NCI-H510A treated with DMSO at 0.1 percent for 48 hours (cell line): ENCODE measurements at places on chromosomes 3 and 15.

GRCh38 chr3:150797155-150797554, 34.2 kb upstream of the SIAH2 start:
- no peak for DNase-seq

DNA sequence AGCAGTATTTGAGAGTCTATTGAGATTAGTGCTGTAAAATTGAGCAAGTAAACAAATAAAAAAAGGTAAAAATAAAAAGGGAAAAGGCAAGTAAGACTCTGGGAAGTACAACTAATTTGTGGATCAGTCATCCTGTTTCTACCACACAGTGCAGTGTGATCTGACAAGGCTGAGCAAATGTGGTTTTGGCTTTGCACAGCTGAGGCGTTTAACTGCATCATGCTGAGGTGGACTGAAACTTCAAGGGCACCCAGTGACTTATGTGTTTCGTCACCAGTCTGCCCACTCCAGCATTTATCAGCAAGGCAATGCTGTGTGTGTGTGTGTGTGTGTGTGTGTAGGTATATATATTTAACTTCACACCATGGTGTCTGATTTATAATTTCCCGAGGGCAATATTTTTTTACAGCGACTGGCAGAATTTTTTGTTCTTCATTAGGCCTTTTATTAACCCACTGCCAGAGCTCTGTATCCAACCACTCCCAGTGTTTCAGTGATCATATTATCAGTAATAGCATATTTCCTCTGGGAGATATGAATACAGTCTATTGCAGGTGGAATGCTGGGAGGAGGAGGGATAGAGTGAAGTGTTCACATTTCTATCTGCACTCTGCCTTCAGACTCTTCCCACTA, 131.5 kb upstream of the SATB1 start:
- no peak for DNase-seq

- DNase-seq: no peak
These were observed 33.5 kb upstream of the ACKR4 start for GRCh38 chr3:132563420-132564069.

- no peak for DNase-seq
These were observed 17.1 kb downstream of the TJP1 start for GRCh38 chr15:29805043-29805707.

DNA sequence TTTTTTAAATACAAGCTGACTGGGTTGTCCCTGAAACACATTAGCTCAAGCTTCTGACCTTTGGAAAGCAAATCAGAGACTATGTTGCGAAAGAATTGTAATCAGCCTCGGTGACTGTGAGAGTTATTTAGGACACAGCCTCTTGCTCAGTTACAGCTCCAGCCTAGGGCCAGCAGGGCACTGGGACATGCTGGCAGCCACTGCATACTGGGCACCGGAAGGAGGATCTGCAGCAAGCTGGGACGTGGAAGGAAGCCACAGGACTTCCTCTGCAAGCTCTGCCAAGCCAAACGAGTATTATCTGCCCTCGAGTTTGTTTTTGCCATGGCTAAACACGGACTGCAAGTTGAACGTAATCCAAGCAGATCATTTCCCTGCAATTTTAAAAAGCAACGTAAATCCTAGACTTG, 24.4 kb upstream of the COPG1 start:
- peak; percentile 14 for DNase-seq

DNA sequence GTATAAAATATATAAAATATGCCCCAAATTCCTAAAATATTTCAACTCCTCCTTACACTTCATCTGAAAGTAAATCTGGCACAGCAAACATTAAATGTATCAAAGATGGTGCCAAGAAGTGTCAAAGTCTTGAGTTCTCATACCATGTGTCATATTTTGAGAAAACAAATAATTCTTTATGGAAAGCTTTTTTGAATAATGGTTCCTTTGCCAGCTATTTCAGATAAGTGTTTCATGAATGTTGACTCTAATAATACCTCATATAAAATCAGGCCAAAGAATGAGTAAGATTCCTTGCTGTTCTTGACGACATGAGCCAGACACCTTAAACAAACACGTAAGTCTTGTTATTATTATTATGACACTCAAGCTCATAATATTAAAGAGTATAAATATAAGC, 30.3 kb upstream of the ZNF385D start:
- no peak for DNase-seq

GRCh38 chr3:13045241-13045903, 27.9 kb downstream of the IQSEC1 start:
- DNase-seq: no peak

DNA sequence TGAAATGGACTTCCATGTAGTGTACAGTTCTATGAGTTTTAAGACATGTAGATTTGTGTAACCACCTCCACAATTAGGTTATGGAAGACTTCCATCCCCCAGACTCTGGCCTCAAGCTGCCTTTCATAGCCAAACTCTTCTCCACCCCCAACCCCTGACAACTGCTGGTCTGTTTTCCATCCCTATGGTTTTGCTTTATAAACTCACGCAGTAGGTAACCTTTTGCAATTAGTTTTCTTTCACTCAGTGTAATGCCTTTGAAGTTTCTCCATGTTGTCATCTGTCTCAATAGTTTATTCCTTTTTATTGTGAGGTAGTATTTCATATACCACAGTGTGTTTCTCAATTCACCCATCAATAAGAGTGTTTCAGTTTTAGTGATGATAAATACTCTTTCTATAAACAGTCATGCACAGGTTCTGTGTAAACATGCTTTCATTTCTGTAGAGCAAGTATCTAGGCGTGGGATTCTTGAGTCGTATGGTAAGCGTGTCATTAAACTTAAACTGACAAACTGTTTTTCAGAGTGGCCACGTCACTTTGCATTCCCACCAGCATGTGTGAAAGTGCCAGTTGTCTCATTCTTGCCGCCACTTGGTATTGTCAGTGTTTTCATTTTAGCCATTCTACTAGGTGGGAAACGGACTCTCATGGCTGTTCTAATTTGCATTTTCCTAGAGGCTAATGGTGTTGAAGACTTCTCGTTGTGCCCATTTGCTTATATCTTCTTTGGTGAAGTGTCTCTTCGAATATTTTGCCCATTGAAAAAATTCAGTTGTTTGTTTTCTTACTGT, 47.3 kb upstream of the ALDH1A3 start:
- DNase-seq: no peak

DNA sequence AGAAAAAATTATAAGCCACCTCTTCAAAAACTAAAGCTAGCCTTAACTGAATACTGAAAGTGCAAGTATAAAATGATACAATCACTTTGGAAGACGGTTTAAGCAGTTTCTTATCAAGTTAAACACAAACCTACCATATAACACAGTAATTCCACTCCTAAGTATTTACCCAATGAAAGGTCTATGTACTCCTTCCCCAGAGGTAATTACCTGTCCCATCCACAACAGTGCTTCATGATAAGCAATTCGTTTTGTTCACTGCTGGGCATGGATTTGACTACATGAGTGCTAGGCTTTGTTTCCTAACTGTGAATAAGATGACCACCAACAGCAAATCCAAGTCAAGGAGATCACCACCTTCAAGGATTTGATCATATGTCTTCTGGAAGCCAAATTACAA, 4.3 kb downstream of the COX5A start:
- DNase-seq: no peak

- DNase-seq: no peak
These were observed 60.8 kb upstream of the ARHGEF26 start for GRCh38 chr3:154060238-154061000.

GRCh38 chr3:126349611-126350501, 7.4 kb downstream of the KLF15 start:
- no peak for DNase-seq

- DNase-seq: no peak
These were observed 24.9 kb downstream of the HACL1 start for GRCh38 chr3:15576475-15576874.

- DNase-seq: no peak
These were observed 302.1 kb upstream of the STT3B start for GRCh38 chr3:31230425-31231223.

- no peak for DNase-seq
These were observed 125.5 kb downstream of the RBMS3 start for GRCh38 chr3:29406291-29406832.

DNA sequence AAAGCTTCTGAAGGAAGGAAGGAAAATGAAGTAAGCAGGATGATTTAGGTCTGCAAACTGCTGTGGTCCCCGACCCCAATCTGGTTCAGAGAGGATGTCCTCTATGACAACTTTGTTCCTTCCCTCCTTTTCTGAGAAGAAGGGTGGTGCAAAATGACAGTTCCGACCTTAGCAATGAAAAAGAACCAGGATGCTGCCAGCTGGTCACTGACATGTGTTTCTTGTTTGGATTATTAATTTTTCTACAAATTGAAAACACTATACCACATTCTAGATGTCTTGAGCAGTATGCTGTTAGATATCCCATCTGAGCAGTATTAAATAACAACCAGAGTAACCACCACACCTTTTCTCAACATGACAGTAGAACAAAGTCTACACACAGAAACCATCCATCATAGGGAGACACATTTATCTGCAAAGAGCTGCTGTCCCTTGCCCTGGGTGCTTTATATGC, 27.5 kb downstream of the CDCP1 start:
- DNase-seq: no peak

DNA sequence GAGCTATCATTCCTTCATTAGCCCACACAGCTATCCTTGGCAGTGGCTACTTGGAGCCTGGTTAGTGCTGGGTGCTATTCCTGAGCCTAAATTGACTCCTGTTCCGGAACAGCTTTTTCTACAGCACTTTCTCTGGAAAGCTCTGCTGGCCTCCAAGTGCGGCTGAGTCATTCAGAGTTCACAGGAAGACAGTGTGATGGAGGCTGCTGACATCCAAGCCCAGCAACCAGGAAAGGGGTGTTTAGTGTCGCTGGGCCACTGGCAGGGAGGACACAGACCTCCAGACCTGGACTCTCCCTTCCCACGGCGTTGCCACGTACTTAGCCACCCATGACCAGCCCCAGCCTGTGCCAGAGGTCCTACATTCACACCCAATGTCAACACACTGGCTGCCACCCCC, 28.7 kb downstream of the CACNA2D2 start:
- no peak for DNase-seq

- DNase-seq: no peak
These were observed 23.0 kb downstream of the CRYGS start for GRCh38 chr3:186520957-186521842.
